Colonic mucosa (tissue), 4 donors: ENCODE measurements at places on chromosomes 2 and 18. TPM values are rescaled to one million over a fixed set of nuclear protein-coding genes. Genes with fewer than 3 reads are reported as not detected.

The TMEM169 gene
- total RNA-seq: 0.21 TPM

The CREG2 gene
- total RNA-seq: 0.56 TPM

The CCDC148 gene
- 0.13 TPM for total RNA-seq

The FRZB gene
- 12.8 TPM for total RNA-seq

The KCNG2 gene
- 0.32 TPM for total RNA-seq

The AQP12A gene
- 20.5 TPM for total RNA-seq

The SLC25A12 gene
- 17.9 TPM for total RNA-seq

The MYO7B gene
- 218 TPM for total RNA-seq

The IL36A gene
- not detected for total RNA-seq

The TMEM178A gene
- 0.49 TPM for total RNA-seq

The AGXT gene
- 6.1 TPM for total RNA-seq

The PRSS56 gene
- not detected for total RNA-seq

The KRTCAP3 gene
- 147 TPM for total RNA-seq

The STAT4 gene
- total RNA-seq: 2.0 TPM

DNA sequence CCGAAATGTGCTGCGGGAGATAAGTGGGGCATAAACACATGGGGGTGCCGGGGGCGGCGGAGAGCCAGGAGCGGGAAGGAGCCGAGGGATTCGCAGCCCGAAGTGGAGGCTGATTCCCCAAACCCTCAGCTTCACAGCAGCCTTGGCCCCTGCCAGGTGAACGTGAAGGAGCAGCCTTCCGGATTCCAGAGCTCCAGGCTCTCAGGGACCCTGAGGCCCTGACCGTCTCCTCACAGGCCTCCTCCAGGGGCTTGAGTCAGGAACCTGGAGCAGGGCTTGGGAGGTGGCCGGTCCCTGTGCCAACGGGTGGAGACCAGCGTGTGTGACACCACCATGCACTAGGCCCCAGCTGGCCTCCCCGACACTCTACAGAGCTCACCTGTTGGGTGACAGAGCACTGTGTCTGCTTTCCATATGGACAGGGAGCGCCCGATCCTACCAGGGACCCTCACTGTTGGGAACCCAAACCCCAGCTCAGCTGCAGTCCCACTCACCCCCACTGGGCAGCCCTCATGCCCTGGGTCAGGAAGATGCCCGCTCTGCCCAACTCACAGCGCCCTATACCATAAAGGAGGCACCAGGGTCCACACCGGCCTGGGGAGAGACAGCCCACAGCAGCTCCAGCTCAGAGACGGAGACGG is 117.6 kb upstream of the OTOS start:
- H3K4me1 ChIP-seq: no peaks in the 10 kb centered on the region
- H3K4me3 ChIP-seq: no peak overlapping the region
- no peaks in the 10 kb centered on the region for H3K36me3 ChIP-seq
- DNase-seq: no peak
- no peaks in the 10 kb centered on the region for H3K27me3 ChIP-seq

GRCh38 chr18:26821181-26821580 is 44.3 kb downstream of the AQP4 start:
- no peak for DNase-seq
- no peak overlapping the region for H3K4me3 ChIP-seq
- no peaks in the 10 kb centered on the region for H3K27me3 ChIP-seq
- H3K36me3 ChIP-seq: no peaks in the 10 kb centered on the region
- no peaks in the 10 kb centered on the region for H3K4me1 ChIP-seq

DNA sequence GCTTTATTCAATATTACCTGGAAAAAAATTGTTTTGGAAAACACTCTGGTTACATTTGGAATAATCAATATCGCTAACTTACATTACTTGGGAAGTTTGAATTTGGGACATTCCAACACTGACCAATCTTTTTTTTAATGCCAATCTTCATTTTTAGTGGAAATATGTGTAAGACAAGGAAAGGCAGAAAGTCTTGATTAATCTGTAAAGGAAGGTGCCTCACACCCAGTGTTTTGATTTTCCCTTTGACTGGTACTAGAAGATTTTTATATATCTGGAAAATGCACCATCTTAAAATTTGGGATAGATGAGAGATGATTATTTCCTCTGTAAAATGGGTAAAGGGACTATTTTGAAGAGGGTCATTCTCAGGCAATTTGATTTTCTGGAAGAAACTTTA is 879.2 kb upstream of the ZEB2 start:
- no peak overlapping the region for H3K4me3 ChIP-seq
- no peaks in the 10 kb centered on the region for H3K27me3 ChIP-seq
- no peak for DNase-seq
- no peak overlapping the region for H3K27ac ChIP-seq
- H3K36me3 ChIP-seq: no peaks in the 10 kb centered on the region

GRCh38 chr2:29220506-29221270 is 105.5 kb downstream of the CLIP4 start:
- H3K27ac ChIP-seq: no peak overlapping the region
- no peaks in the 10 kb centered on the region for H3K4me1 ChIP-seq
- no peak for DNase-seq

DNA sequence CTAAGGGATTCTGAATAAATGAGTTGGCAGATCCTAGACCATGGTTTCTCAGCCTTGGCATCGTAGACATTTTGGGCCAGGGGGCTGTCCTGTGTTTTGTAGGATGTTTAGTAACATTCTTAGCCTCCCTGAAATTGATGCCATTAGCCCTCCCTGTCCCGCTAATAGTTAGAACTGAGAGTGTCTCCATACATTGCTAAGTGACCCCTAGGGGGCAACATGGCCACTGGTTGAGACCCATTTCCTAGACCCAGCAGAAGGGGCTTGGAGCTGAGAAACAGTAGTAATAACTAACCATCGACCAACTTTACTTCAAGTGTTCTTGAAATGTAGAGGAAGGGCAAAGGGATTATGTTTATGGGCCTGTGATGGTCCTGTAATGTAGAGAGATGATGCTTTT is 40.8 kb downstream of the KCMF1 start:
- no peak overlapping the region for H3K4me3 ChIP-seq
- no peak overlapping the region for H3K27ac ChIP-seq
- H3K27me3 ChIP-seq: no peaks in the 10 kb centered on the region
- DNase-seq: no peak
- H3K4me1 ChIP-seq: no peaks in the 10 kb centered on the region
- no peaks in the 10 kb centered on the region for H3K36me3 ChIP-seq

GRCh38 chr2:162230761-162231160 is 12.5 kb downstream of the FAP start:
- H3K27me3 ChIP-seq: no peaks in the 10 kb centered on the region
- no peak overlapping the region for H3K27ac ChIP-seq
- no peak for DNase-seq
- H3K4me3 ChIP-seq: no peak overlapping the region
- H3K4me1 ChIP-seq: no peaks in the 10 kb centered on the region

- no peaks in the 10 kb centered on the region for H3K36me3 ChIP-seq
- no peaks in the 10 kb centered on the region for H3K27me3 ChIP-seq
- no peak for DNase-seq
- no peak overlapping the region for H3K4me3 ChIP-seq
- no peak overlapping the region for H3K27ac ChIP-seq
- no peaks in the 10 kb centered on the region for H3K4me1 ChIP-seq
Measured at GRCh38 chr2:71749671-71750101, 296.3 kb downstream of the DYSF start.

- no peaks in the 10 kb centered on the region for H3K4me1 ChIP-seq
- H3K4me3 ChIP-seq: no peak overlapping the region
- no peak overlapping the region for H3K27ac ChIP-seq
- no peaks in the 10 kb centered on the region for H3K27me3 ChIP-seq
Measured at GRCh38 chr2:20797096-20797495, 25.8 kb downstream of the LDAH start.

GRCh38 chr18:39232490-39232889 is 1666.9 kb upstream of the CELF4 start:
- no peaks in the 10 kb centered on the region for H3K36me3 ChIP-seq
- DNase-seq: no peak
- H3K27ac ChIP-seq: no peak overlapping the region

GRCh38 chr2:173990245-173990644 is 25.1 kb upstream of the SP3 start:
- no peak overlapping the region for H3K27ac ChIP-seq
- H3K27me3 ChIP-seq: no peaks in the 10 kb centered on the region
- no peaks in the 10 kb centered on the region for H3K36me3 ChIP-seq
- H3K4me1 ChIP-seq: no peaks in the 10 kb centered on the region
- no peak for DNase-seq
- no peak overlapping the region for H3K4me3 ChIP-seq

DNA sequence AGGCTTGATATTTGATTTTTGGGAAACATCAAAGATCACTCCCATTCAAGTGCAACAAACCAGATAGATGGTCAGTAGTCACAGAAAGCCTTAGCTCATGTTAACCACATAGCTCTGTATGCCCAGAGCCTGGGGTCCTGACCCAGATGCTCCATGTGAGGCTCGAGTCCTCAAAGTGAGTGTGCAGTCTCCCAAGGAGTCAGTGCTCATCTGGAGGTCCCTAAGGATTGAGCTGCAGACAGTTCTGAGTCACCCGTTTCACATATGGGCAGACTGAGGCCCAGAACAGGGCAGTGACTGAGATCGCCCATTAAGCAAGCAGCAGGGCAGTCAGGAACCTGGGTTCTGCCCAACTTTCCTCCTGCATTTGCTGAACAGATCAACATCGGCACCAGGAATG is 9.2 kb downstream of the TMEM37 start:
- DNase-seq: no peak
- no peaks in the 10 kb centered on the region for H3K27me3 ChIP-seq
- no peak overlapping the region for H3K27ac ChIP-seq
- no peaks in the 10 kb centered on the region for H3K4me1 ChIP-seq
- H3K36me3 ChIP-seq: no peaks in the 10 kb centered on the region

DNA sequence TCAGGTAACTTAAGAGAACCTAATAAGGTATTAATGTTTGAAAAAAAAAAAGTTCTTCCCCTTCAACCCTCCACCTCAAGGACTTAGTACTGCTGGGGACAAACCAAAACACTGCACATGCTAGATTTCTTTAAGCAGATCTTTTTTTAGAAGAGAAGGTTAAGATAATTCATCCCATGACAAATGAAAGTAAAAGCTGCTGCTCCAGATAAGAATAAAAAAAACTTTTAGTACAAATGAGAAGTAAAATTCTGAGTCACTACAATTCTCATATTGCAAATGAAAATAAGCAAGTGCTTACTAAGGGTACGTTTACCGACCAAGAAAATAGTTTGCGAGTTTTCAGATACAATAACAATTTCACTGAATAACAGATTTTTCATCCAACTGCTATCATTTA is 8.9 kb downstream of the STAM2 start:
- no peak overlapping the region for H3K27ac ChIP-seq
- no peaks in the 10 kb centered on the region for H3K4me1 ChIP-seq
- no peaks in the 10 kb centered on the region for H3K27me3 ChIP-seq
- no peak overlapping the region for H3K4me3 ChIP-seq
- DNase-seq: no peak

DNA sequence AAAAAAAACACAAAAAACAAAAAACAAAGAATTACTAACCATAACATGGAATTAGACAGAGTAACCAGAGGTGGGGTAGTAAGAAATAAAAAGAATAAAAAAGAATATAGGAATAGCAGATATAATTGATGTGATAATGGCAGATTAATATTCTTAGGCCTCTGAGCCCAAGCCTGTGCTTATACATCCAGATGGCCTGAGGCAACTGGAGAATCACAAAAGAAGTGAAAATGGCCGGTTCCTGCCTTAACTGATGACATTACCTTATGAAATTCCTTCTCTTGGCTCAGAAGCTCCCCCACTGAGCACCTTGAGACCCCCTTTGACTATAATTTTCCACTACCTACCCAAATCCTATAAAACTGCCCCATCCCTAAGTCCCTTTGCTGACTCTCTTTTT is 95.1 kb upstream of the MSH6 start:
- no peak overlapping the region for H3K4me3 ChIP-seq
- H3K27me3 ChIP-seq: no peaks in the 10 kb centered on the region
- H3K4me1 ChIP-seq: no peaks in the 10 kb centered on the region
- no peaks in the 10 kb centered on the region for H3K36me3 ChIP-seq

GRCh38 chr2:54763636-54764291 is 40.3 kb downstream of the EML6 start:
- no peaks in the 10 kb centered on the region for H3K27me3 ChIP-seq
- DNase-seq: peak; percentile 30
- H3K4me1 ChIP-seq: no peaks in the 10 kb centered on the region
- no peak overlapping the region for H3K4me3 ChIP-seq
- no peaks in the 10 kb centered on the region for H3K36me3 ChIP-seq

- peaks cover 34% of the 10 kb centered on the region for H3K27me3 ChIP-seq
- H3K4me3 ChIP-seq: peak overlapping the region; percentile 40
- peak; percentile 23 for DNase-seq
- H3K36me3 ChIP-seq: no peaks in the 10 kb centered on the region
- H3K27ac ChIP-seq: no peak overlapping the region
Measured at GRCh38 chr2:169363560-169364150, 1.3 kb upstream of the LRP2 start.

DNA sequence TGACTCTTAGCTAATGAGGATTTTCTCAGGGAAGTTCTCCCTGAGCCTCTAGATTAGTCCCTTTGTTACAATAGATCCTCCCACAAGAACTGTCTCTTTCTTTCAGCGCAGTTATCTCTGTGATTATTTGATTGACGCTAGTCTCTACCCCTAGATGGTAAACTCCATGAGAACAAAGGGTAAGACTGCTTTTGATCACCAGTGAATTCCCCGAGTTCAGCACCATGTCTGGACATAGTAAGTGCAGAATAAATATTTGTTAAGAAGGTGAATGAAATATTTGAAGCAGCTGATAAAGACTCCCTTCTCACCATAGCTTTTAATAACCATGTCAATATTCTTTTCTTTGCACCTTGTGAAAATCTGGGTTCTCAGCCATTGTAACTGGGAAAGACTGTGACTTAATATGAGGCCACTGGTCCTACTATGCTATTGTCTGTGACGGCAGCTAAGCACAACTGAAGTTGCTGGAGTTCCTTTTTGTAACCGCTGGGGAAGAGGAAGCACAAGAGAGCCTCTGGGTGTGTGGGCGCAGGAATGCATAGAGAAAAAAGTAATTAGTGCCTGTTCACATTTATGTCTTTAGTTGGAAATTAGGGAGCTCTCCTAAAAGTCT is 214.7 kb downstream of the TGIF1 start:
- no peak for DNase-seq
- peak overlapping the region; percentile 72 for H3K27ac ChIP-seq
- no peaks in the 10 kb centered on the region for H3K27me3 ChIP-seq
- H3K36me3 ChIP-seq: no peaks in the 10 kb centered on the region

- no peak overlapping the region for H3K4me3 ChIP-seq
- H3K27me3 ChIP-seq: no peaks in the 10 kb centered on the region
- H3K27ac ChIP-seq: no peak overlapping the region
Measured at GRCh38 chr18:76722224-76723061, 99.9 kb upstream of the ZNF236 start.

DNA sequence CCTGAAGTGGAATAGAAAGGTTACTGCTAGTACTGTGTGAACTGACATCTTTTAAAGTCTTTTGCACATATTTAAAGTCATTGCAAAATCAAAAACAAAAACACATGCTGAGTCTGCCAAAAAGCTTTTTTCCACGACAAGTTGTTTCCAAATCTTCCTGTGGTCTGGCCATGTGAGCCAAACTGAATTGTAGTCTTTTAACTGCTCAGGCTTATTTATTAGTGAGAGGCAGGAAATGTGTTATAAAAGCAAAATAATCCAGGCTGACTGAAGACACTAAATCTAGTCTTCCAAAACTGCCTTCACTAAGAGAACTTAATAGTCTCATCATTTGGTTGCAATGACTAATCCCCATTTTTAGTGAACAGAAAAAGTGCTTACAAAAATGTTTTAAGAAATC is 2.3 kb downstream of the KRCC1 start:
- H3K27ac ChIP-seq: peak overlapping the region; percentile 95
- no peaks in the 10 kb centered on the region for H3K36me3 ChIP-seq
- DNase-seq: no peak

GRCh38 chr2:110896226-110896625 is 163.9 kb downstream of the ACOXL start:
- no peak for DNase-seq
- H3K36me3 ChIP-seq: no peaks in the 10 kb centered on the region
- H3K27me3 ChIP-seq: no peaks in the 10 kb centered on the region
- H3K4me3 ChIP-seq: no peak overlapping the region
- H3K27ac ChIP-seq: no peak overlapping the region
- no peaks in the 10 kb centered on the region for H3K4me1 ChIP-seq
